ENCODE measurements at places on chromosomes 11 and 22. TPM values are rescaled to one million over a fixed set of nuclear protein-coding genes. Genes with fewer than 3 reads are reported as not detected.

The FAM181B gene
- total RNA-seq, result 1.2 TPM

GRCh38 chr22:45949891-45950290 is 27.1 kb downstream of the WNT7B start:
- DNase-seq, result no peak
- H3K27me3 ChIP-seq, result peaks cover 4% of the 10 kb centered on the region
- H3K36me3 ChIP-seq, result no peaks in the 10 kb centered on the region
- H3K4me1 ChIP-seq, result no peaks in the 10 kb centered on the region
- H3K27ac ChIP-seq, result no peak overlapping the region
- H3K4me3 ChIP-seq, result no peak overlapping the region

GRCh38 chr11:122123263-122123929 is 7.4 kb upstream of the BLID start:
- H3K27me3 ChIP-seq, result no peaks in the 10 kb centered on the region
- H3K36me3 ChIP-seq, result no peaks in the 10 kb centered on the region
- H3K4me3 ChIP-seq, result no peak overlapping the region
- no peak overlapping the region for H3K27ac ChIP-seq
- H3K4me1 ChIP-seq, result no peaks in the 10 kb centered on the region
- no peak for DNase-seq

DNA sequence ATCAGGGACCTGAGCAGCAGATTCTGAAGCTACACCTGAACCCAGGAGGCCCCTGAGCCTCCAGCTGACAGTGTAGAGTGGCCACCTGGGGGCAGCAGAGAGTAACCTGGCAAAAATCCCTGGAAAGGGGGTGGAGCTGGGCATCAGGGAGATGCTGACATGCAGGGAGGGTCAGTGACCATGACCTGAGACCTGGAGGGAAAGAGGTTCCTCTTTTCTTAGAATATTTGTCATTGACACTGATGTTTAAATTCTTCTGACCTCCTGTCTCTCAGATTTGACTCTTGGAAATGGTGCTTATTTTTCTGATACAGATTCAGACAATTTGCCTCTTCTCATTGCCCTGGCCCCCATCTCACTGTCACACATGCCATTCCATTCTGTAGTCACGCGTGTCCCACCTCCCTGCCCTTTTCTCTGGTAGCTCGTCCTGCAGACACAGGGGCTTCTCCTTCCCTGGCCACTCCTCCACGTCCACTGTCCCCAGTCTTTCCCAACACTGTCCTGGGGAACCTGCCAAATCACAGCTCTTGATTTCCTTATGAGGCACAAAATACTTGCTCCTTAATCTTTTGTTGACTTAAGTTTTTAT is 117.2 kb upstream of the IGLL5 start:
- DNase-seq, result peak; percentile 59
- 0 out of 2 replicates have a peak, but pooled peaks cover 6% of the 10 kb centered on the region for H3K27me3 ChIP-seq
- H3K36me3 ChIP-seq, result no peaks in the 10 kb centered on the region
- H3K4me1 ChIP-seq, result no peaks in the 10 kb centered on the region

The TNNT3 gene
- 8.0 TPM for total RNA-seq

DNA sequence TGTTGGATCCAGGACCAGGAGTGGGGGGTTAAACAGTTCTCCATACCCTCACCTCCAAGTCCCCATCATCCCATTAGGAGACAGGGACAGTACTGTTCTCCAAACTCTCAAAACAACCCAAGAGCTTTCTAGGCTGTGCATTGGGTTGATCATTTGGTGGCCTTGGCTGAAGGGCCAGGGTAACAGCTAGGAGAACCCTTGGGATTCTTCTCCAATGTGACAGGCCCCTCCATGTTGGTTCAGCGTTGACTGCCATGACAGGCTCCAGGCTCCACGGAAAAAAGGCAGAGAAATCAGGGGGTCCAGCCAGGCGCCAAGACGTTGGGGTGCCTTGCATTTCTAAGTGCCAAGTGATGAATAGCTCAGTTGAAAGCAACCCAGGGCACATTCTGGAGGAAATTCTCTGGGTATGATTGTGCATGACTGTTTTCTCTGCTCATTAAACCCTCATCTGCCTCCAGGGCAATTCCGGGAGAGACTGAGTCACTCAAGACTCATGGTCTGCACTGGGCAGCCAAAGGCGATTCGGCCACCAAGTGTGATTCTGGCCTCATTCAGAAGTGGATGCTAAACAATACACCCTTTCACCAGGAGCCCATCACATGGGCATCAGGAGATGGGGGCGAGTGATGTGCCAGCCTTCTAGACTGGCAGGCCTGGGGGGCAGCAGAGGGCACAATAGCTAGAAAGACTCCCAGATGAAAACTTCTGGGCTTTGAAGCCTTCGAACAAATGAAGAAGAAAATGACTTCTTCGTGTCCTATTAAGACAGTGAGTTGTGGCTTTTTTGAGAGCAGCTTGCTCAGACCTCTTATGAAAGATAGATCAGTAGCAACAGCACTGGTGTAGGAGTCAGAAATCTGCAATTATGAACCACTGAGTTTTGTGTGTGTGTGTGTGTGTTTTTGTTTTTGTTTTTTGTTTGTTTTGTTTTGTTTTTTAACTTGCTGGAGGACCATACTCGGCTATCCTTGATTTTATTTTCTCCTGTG is 27.7 kb downstream of the CD44 start:
- H3K4me1 ChIP-seq, result peaks cover 90% of the 10 kb centered on the region
- H3K27me3 ChIP-seq, result no peaks in the 10 kb centered on the region
- peak; percentile 96 for DNase-seq
- H3K27ac ChIP-seq, result peak overlapping the region; percentile 94
- peaks cover 58% of the 10 kb centered on the region for H3K36me3 ChIP-seq

GRCh38 chr22:46147061-46147460 is 3.3 kb upstream of the PPARA start:
- H3K36me3 ChIP-seq, result no peaks in the 10 kb centered on the region
- peaks cover 17% of the 10 kb centered on the region for H3K4me1 ChIP-seq
- no peak overlapping the region for H3K4me3 ChIP-seq
- H3K27ac ChIP-seq, result no peak overlapping the region
- no peak for DNase-seq

DNA sequence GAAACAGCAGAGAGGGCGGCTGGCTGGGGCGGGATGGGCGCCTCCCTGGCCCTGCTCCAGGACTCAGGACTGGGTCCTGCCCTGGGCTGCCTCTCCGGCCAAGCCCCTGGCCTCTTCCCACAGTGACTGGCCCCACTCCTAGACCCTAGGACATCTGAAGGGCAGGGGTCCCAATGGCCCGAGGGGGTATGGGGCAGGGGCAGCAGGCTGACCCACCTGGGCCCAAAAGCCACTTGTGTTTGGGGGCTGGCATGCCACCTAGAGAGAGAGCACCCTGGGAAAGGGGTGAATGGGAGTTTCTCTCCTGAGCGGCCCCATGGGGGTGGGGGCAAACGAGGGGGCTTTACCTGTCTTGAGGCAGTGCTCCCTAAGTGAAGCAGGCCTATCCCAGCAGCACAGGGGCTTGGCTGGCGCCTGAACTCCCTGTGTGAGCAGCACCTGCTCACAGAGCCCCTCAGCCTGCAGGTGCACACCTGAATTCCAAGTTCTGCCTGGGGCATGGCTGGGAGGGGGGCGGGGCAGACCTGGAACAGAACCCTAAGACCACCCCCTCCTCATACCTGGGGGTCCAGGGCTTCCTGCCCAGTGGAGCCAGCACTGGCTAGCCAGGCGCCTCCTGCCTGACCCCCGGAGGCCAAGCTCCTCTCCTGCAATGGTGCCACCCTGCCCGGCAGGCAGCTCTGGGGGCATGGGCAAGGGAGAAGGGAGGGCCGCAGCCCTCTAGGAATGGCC is 16.9 kb downstream of the DUSP8 start:
- H3K27ac ChIP-seq, result no peak overlapping the region
- no peaks in the 10 kb centered on the region for H3K36me3 ChIP-seq
- H3K4me1 ChIP-seq, result peaks cover 19% of the 10 kb centered on the region
- no peaks in the 10 kb centered on the region for H3K27me3 ChIP-seq
